Activated T-cell treated with anti-CD3 and anti-CD28 coated beads for 1 hour (primary cell): ENCODE measurements at places on chromosomes 3 and 15.

- no peak for DNase-seq
Observed at GRCh38 chr3:174533286-174533685, 325.8 kb upstream of the NAALADL2 start.

DNA sequence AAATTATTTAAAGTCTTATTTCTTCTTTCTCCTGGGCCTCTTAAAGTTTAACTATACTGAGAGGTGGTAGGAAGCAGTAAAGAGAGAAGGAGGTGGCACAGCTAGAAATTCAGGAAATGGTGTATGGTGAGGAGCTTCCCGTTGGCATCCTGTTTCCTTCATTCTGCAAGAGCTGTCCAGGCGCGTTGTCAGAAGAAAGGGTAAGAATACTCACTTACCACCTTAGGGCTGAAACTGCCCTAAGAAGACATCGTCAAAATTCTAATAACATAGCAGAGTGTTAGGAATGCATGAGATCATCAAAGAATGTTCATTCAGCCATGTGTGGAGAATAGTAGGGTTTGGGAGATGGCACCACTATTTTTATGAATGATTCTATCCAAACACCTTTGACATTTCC lies 699.6 kb downstream of the MCTP2 start:
- no peak for DNase-seq

DNA sequence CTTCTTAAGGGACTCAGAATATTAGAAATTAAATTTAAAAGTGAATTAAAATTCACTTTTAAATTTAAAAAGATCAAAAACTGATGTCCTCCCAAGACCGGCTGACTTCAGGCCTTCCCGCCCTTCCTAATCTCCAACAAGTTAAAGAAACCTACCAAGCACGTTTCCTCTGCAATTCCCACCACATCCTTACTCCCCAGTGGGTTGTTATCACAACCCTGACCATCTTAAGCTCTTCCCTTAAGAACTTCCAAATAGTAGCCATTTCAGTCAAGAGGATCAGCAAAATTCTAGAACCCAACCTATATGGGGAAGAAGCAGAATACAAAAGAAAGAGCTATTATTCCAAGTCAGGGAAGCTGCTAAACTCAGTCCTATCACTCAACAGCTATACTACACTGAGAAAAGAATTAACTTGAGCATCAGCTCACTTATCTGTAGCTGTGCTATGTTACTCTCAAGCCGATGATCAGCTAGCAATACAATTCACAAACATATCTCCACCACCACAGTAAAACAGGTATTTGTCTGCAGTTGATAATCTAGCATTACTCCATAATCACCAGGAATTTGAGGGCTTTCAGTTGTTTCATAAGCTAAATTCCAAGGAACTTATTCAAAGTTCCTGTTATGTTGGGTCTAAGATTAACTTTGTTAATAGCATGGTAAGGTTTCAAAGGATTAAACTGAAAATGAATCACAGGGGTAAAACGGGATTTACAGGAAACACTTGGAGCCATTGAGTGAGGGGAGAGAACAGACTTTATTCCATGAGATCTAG lies 14.3 kb downstream of the ABCC5 start:
- DNase-seq: no peak

DNA sequence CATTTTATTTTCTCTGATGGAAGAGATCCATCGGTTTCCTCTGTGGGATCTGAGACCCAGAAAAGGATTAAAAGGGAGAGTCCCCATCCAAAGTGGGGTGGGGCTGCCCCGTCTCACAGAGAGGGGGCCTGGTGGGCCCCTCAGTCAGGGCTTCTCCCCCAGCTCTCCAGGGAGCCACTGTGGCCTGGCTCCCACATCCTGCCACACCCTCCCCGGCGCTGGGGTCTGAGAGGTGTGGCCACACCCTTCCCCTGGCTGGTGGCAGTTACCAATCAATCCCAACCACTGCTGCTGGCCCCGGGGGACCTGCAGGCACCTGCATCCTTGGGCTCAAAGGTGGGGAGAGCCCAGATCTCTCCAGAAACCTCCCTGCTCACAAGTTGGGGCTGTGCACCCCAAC lies 161.8 kb upstream of the IQSEC1 start:
- DNase-seq: no peak

DNA sequence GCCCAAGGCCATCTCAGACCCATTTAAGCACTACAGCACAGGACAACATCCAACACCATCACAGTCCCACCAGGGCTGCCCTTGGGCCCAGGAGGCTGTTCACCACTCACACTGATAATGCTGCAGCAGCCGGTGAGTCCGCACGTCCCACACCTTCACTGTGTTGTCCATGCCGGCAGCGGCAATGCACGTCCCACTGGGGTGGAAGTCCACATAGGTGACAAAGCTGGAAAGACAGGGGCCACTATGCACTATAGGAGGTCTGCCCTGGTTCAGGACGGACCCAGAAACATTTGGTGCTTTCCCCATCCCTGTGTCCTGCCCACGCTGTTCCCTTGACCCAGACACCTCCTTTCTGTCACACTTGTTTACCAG lies 8.5 kb downstream of the POC1A start:
- no peak for DNase-seq

DNA sequence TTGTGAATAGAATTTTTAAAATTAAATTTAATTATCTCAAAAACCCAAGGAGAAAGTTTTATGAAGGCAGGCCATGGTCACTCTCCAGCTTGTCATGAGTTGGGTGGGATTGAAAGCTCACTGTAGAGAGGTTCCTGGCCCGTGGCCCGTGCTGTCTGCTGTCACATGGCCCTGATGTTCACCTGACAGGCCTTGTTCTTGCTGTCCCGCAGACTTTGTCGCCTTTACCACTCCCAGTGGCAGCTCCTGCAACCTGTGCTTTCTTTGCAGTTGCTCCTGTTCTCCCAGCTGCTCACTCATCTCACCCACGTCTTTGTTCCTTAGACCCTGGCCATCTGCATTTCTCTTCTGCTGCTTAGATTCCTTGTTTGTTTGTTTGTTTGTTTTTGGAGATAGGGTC lies 35.6 kb downstream of the DHX30 start:
- DNase-seq: no peak

GRCh38 chr3:143585720-143586456 lies 262.4 kb downstream of the SLC9A9 start:
- no peak for DNase-seq

- DNase-seq: no peak
Observed at GRCh38 chr3:15015456-15015855, 49.7 kb downstream of the MRPS25 start.

GRCh38 chr3:29271475-29271874 lies 9.4 kb upstream of the RBMS3 start:
- no peak for DNase-seq

DNA sequence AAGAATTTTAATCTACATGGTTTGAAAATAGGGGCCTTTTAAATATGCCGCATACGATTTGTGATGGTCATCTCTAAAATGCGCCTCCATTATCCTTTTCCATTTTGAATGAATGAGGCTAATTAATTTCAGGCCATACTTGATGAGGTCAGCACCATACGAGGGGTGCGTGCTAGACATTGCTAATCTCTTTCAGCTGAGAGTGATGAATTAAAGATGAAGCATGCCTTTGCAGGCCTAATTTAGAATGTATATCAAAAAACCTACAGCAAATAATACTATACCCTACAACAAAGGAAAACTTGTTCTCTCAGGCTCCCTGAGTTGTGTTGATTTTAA lies 18.6 kb upstream of the NR2F2 start:
- DNase-seq: no peak

DNA sequence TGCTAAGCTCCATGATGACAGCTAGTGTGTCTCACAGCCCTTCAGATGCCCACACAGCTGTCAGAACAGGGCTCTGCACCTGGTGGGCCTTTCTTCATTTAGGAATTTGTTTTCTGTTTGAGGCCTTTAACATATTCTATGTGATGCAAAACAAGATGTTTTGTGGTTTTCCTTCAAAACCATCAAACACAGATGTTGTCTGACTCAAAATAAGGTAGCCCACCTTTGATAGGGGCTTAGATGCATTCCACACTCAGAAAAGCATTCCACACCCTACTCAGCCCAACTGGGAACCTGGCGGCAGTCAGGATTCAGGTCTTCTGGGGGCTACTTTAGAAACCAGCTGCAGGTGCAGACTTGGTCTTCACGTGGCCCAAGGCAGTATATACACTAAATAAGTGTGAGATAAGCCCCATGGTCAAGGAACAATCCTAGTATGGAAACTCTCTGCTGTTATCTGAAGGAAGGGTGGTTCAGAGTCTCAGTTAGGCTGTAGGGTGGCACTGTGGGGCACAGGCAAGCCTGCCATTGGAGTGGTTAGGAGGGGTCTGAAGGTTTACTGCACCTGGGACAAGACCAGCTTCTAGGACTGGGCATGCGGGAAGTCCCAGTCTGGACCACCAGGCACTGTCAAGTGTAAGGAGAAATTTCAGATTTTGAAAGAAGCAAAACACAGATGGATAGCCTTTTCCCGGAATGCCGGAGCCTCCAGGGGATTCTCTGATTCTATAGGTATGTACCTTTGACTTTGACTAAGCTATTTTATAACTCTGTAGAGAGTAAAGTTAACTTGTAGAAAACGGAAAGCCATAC lies 20.1 kb downstream of the LRRC2 start:
- no peak for DNase-seq

- DNase-seq: peak; percentile 30
Observed at GRCh38 chr15:66566963-66567531, 1.2 kb upstream of the LCTL start.

DNA sequence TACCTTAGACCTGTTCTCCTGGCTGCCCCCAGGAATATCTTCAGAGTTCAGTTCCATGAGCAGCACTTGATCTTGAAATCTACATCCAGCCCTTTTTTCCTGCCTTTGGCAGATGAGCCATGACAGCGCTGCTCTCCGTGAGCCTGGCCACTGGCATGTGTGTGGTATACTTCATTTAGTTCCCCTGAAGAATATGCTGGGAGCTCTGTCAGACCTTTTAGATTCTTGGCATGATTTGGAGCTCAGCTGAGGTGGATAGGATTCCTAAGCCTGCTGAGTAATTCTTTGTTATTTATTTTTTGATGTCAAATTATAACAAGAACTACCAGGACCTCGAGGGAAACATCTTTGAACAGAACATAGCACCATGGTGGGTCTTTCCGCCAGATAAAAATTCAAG lies 121.7 kb downstream of the EDEM1 start:
- no peak for DNase-seq

DNA sequence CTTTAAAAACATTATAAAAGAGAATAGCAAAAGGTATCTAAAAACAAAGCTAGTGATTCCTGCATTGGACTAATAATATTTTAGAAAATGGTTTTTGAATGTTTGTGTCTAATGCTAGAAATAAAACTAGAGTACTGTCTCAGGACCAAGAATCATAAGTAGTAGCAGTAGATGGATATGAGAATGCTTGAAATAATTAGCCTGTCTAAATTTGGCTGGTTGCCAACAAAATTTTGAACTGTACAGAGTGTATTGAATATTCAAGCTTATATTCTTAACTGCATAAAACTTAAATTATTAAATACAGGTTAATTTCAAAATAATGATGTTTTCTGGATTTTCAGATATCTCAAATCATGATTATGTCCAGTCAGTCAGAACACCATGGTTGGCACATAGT lies 14.0 kb downstream of the ABHD5 start:
- no peak for DNase-seq

DNA sequence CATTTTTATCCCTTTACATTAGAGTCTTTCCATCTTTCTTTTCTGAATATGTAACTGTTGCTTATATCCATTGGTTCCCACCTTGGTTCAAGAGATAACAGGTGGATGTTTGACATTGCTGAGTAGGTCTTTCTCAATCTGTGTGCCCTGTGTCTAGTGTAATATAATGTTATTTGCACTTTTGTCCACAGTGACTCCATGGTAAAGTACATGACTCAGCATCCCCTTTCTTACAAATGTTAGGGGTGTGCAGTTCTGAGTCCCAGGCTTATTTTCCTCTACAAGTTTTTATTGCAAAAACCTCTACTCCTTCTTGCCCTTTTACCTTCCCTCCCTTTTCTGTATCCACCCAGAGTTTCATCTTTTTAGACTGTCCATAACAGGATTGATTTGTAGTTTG lies 116.5 kb downstream of the RSRC1 start:
- DNase-seq: no peak

DNA sequence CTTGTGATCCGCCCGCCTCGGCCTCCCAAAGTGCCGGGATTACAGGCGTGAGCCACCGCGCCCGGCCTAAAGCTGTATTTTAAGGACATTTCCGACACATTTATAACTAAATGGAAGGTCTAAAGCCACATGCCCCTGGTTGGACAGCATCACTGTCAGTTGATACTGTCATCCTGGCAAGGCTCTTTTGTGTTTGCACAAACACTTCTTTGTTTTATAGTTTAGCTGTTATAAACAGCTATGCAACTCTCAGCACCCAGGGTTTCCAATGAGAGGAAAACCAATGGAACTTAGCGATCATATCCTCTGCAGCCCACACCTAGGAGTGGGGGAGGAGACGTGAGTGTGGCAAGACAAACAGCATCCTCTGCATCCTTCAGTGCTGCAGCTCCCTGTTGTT lies 19.7 kb downstream of the NIPA1 start:
- no peak for DNase-seq
